ENCODE measurements at places on chromosomes 6 and 20. TPM values are rescaled to one million over a fixed set of nuclear protein-coding genes. Genes with fewer than 3 reads are reported as not detected.

ME1 gene
- 7.8 TPM for total RNA-seq

ACOT13 gene
- total RNA-seq: 3.7 TPM

SYCP2 gene
- total RNA-seq: 3.1 TPM

PTGIS gene
- total RNA-seq: 1.9 TPM

- DNase-seq: no peak
Measured at GRCh38 chr6:38018755-38019165, 199.2 kb downstream of the ZFAND3 start.

GRCh38 chr6:121764493-121764892, 329.0 kb downstream of the GJA1 start:
- no peak for DNase-seq

- DNase-seq: no peak
Measured at GRCh38 chr6:134190883-134191282, 127.0 kb downstream of the SGK1 start.

DNA sequence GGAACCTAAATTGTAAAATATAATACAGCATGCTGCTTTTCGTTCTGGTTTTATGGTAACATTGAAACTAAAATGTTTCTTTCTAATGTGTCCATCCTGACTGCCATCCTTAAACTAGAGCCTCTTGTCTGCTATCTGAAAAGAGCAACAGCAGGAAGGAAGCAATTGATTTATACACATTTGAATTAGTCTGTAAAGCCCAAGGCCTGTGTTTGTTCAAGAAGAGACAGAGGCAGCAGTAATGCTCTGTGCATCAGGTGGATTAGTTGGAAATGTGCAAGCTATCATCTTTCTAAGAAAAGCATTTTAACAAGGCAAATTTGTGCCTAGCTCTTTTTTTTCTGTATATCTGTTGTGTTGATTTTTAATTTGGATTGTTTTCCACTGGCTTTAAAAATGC, 128.6 kb downstream of the SCAF8 start:
- peak; percentile 14 for DNase-seq

- no peak for DNase-seq
Measured at GRCh38 chr6:144250276-144250675, 34.9 kb upstream of the UTRN start.

DNA sequence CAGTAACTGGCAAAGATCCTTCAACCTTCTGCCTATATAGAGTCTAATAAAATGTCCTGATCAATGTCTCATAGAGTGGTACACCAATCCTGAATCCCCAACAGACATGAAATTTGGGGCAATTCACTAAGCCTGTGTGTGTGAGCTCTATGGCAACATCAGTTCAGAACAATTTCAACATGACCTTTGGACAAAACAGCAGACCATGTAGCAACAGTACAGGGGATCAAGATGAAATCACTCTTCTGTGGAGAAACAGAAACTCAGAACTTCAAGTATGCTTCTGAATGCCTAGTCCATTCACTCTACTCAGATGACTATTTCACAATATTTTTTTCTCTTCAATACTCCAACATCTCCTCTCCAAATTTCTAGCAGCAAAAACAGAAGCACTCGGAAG, 49.1 kb upstream of the OPRM1 start:
- no peak for DNase-seq

GRCh38 chr20:38190936-38191371, 25.9 kb upstream of the TGM2 start:
- no peak for DNase-seq

- DNase-seq: peak; percentile 39
Measured at GRCh38 chr6:446418-447366, 55.1 kb downstream of the IRF4 start.

Measured in dermis blood vessel endothelial cell (primary cell).